ENCODE measurements at places on chromosomes 1 and 21.

- peak; percentile 76 for DNase-seq
These were observed at the start of gene NID1 for GRCh38 chr1:236064674-236065508. Gene NID1, minus strand, starts transcription at chr1:236065090. Its CDS starts 11 bp downstream, at chr1:236065079.

GRCh38 chr1:215661033-215661432, 93.9 kb downstream of the KCTD3 start:
- DNase-seq: no peak

DNA sequence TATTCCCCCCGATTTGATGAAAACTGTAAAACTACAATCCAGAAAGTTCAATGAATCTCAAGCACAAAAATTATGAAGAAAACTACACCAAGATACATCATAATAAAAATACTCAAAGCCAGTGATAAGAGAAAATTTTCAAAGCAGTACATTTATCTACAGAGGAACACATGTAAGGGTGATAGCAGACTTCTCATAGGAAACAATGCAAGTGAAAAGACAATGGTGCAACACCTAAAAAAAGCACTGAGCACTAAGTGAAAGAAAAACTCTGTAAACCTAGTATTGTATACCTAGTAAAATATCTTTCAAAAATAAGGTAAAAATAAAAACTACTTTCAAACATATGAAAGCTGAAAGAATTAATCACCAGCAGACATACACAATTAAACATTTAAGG, 76.1 kb upstream of the IRF2BP2 start:
- no peak for DNase-seq

DNA sequence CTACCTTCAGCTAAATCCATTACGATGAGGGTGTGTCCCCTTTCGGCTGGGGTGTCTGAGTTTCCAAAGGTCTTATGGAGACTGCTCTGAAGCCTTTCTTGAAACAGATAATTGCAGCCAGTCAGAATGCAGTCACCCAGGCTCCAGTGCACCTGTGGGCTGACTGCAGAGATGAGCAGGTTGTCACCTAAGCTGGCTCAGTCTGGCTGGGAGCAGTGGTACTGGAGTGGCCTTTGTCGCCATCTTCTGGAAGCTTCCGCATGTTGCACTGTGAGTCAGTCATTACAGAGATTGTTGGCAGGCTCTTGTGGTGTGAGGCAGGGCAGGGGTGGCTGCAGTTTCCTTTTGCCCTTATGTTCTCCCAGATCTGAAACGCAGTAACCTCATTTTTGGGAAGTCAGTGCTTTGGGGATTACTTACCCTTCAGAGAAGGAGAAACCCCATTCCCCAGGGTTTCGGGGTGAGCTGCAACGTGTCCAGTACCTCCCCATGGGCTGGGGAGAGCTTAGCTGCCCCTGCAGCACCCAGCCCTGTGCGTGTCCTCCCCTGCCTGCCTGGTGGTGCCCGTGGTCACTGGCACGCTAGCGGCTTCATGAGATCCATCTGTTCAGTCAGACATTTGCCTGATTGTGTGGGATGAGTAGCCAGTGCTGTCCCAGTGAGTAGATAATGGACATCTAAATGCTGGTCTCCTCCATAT, 48.0 kb downstream of the SMYD2 start:
- DNase-seq: peak; percentile 83

GRCh38 chr1:8416881-8417280, 99.0 kb downstream of the SLC45A1 start:
- DNase-seq: no peak

DNA sequence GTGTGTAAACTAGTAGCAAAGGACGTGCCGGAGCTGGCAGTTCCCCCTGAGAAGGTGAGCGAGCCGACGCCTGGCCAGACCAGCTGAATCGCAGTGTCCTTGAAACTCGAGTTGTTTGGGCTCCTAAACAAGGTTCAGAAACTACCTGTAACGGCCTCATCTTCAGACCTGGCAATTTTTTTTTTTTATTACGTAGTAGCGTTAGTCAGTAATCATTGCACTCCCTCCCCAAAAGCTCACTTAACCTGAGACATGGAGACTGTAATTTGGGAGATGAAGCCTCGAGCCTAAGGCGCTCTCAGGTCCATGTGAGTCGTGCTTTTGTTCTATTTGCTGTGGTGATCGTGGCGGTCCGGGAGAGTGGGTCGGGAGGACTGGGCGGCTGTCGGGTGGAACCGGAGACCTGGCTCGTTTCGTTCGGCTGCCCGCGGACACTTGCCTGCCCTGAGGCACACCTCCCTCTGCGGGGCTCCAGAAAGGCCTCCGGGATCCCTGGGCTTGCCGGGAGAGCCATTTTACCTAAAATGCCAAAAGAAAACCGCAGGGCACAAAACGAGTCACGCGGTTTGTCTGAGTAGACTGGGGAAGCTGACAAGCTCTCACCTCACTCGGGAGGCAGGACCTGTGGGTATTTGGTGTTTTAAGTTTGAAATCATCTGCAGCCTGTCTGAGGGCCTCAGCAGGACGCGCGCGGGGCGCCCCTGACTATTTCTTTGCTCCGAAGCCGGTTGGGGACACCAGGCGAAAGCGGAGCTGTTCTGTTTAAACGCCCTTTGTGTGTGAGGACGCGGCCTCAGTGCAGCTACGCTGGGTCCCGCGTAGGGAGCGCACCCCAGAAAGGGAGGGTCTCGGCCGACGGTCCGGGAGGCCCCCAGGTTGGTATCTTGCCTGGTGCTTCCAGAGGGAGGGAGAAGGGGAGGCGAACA, 722 bp downstream of the LHX8 start:
- DNase-seq: peak; percentile 4

DNA sequence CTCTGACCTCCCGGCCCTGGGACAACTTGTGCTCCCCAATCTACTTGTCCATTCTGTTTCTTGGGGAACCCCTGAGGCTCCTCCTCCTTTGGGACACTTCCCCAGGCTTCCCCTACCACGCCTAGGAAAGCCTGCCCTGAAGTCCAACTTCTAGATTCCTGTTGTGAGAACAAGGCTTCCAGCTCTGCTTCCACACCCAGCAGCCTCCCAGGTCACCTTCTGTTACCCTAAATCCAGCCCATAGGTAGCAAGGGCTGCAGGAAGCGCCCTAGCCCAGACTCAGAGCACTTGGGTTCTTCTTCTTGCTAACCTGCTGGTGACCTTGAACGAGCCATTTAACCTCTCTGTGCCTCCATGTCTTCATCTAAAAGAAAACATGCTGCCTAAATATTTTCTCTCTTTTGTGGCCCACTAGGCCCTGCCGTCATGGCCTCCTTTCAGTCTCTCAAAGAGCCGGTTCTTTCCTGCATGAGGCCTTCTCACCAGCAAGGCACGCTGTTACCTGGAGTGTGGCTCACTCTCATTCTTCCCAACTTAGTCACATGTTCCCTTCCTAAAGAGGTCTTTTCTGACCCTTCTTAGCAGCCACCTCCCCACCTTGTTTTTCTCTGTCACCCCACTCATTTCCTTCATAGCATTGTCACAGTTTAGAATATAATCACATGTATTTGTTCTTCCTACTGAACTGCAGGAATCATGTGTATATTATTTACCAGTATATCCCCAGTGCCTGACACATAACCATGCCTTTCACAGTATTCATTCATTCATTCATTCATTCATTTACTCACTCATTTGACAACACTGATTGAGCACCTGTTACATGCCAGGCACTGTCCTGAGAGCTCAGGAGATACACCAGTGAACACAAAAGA, 1.4 kb downstream of the CAPN2 start:
- DNase-seq: no peak

DNA sequence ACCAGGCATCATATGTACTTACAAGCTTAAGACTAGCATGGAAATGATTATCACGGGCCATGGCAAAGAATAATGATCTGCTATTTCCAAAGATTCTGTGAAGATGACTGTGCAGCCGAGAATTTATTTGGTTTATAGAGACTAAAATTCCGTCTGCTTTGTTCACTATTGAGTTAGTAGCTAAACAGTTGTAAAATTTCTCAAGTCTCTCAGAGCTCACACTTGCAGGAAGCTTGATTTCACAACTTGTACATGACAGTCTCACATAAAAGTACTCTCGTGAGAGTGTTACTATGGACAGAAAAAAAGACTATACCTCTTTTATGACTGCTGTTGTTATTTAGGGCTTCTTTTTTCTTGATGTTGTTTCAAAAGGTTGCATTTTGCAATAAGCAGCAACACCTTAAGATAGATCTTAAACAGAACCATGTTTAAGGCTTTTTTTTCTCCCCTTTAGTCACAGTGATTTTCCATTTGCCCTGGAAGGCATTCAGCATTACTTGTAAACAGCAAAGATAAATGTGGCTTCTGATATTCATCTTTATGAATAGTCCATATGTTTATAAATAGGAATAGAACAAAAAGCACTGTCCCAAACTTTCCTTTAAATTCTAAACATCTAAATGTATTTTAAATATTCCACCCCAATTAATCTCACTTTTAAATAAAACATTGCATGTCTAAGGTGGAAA, 24.8 kb downstream of the ST6GALNAC5 start:
- no peak for DNase-seq

GRCh38 chr1:223521150-223521549, 127.9 kb downstream of the CCDC185 start:
- no peak for DNase-seq

DNA sequence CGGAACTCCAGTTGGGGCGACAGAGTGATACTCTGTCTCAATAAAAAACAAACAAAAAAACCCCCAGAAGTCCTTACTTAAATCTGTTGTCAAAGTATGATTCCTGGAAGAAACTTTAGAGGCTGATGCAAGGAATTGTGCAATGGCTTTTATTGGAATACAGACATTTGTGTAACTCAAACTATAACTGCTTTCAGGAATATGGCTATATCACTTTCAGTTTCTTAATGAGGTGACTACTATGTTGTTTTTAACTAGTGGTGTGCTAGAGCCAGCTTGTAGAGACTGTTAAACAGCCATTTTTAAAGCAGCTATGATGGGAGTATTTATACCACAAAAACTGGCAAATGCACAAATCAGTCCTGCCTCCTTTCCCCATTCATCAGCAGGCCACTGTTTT, 22.7 kb upstream of the DNAJC28 start:
- DNase-seq: peak; percentile 45

- no peak for DNase-seq
These were observed 19.8 kb upstream of the COX20 start for GRCh38 chr1:244815600-244816099.

DNA sequence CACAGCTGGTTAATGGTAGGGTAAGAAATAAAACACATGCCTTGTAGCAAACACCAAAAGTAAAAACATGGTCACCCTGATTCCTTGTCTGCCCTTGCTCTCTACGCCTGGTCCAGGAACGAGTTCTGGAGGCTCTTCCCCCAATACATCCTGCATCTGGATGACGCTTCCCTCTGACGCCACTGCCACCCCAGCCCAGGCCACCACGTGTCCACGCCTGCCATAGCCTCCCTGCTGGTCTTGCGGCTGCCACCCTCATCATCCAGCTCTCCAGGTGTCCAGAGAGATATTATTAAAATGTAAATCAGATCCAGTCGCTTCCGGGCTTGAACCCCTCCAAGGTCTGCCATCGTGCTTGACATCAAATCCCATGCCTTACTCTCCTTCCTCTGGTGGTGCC, 39.3 kb downstream of the IGSF21 start:
- no peak for DNase-seq

DNA sequence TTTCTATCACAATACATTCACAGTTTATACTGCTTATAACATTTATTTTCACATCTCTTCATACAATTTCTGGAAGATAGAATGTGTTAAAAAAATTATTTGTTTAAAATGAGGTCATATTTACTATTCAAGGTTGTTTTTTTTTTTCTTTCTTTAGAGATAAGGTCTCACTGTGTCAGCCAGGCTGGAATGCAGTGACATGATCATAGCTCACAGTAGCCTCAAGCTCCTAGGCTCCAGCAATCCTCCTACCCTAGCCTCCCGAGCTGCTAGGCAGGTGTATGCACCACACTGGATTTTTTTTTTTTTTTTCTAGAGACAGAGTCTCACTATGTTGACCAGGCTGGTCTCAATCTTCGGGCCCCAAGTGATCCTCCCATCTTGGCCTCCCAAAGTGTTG, 19.0 kb upstream of the RNF11 start:
- no peak for DNase-seq

DNA sequence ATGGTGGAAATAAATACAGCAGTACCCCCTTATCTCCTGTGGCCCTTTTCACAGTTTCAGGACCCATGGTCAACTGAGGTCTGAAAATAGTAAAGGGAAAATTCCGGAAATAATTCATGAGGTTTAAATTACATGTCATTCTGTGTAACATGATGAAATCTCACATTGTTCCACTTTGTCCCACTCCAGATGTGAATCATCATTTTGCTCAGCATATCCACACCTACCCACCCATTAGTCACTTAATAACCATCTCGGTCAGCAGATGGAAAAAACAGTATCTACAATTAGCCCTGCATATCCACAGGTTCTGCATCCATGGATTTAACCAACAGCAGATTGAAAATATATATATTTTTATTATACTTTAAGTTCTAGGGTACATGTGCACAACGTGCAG, 86.9 kb upstream of the GORAB start:
- DNase-seq: peak; percentile 93

- peak; percentile 24 for DNase-seq
These were observed 852.1 kb downstream of the PLA2G4A start for GRCh38 chr1:187680823-187681222.

DNA sequence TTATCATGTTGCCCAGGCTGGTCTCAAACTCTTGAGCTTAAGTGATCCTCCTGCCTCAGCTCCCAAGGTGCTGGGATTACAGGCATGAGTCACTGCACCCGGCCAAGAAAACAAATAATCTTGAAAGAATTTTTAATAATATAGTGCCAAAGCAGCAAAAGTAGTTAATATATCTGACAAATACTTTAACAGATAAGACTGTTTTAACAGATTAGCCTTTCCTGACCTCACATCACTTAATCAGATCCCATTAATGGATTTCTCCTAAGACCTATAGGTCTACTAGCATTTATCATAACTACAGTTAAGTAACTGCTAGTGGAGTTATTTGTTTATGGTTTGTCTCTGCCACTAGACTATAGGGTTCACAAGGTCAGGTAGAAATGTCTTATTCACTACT, 61.1 kb upstream of the HP1BP3 start:
- peak; percentile 60 for DNase-seq

GRCh38 chr1:176720838-176721237, 257.9 kb downstream of the PAPPA2 start:
- DNase-seq: no peak

DNA sequence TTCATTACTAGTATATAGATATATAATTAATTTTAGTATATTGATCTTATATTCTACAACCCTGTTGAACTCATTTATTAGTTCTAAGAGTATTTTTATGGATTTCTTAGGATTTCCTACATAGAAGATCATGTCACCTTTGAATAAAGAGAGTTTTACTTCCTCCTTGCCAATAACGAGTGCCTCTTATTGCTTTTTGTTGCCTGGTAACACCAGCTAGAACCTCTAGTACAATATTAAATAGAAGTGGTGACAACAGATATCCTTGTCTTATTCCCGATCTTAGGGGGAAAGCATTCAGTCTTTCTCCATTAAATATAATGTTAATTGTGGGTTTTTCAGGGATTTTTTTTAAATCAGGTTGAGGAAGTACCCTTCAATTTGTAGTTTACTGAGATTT, 40.8 kb downstream of the WNT2B start:
- DNase-seq: no peak

GRCh38 chr1:156402331-156403020, 33.5 kb downstream of the RHBG start:
- DNase-seq: no peak

Measured in fibroblast of the aortic adventitia (primary cell).